Muscle of arm (tissue), 14 donors: ENCODE measurements at places on chromosomes 4 and X.
A peak's percentile ranks its signal among the peaks of the same experiment; 100 is the strongest.

- peak; percentile 69 for DNase-seq
Observed at GRCh38 chr4:26077756-26078155, 163.7 kb downstream of the SMIM20 start.

GRCh38 chr4:54006755-54007154 is 57.6 kb downstream of the CHIC2 start:
- no peak for DNase-seq

DNA sequence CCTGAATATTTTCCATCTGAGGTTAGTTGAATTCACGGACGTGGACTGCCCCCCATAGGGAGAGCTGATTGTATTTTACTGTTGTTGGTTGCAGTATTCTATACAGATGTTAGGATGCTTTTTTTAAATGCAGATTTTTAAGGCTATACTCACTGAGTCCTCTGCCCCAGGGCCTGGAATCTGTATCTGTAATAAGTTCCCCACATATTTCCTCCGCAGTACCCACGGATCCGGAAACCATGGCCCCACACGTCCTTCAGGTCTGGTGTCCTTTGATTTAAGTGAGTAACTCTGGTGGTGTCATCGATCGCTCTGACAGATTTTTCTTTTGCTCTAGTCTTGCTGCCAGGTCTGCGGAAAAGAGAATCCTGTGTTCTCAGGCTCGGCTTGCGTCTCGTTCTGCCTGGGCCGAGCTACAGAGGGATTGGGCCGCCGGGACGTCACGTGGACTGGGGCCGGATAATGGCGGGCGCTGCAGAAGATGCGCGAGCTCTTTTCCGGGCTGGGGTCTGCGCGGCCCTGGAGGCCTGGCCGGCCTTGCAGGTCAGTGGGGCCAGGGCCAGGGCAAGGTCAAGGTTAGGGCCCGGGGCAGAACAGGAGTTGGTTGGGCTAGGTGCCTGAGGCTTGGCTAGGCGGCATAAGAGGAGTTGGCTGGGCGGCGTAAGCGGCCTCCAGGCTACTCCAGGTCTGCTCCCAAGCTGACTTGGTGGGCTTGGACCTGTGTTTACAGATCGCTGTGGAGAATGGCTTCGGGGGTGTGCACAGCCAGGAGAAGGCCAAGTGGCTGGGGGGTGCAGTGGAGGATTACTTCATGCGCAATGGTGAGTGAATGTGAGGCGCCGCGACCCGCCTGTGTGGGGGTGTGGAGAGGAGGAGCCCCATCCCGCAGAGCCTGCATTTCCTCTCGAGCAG is at the start of gene TSR2:
Gene TSR2 (plus strand): TSS at position 445 of the 912 bp plus-strand sequence. CDS start 18 bp downstream, at position 463.
- DNase-seq = peak; percentile 87

GRCh38 chr4:7710576-7711306 is 228.9 kb downstream of the AFAP1 start:
- no peak for DNase-seq

DNA sequence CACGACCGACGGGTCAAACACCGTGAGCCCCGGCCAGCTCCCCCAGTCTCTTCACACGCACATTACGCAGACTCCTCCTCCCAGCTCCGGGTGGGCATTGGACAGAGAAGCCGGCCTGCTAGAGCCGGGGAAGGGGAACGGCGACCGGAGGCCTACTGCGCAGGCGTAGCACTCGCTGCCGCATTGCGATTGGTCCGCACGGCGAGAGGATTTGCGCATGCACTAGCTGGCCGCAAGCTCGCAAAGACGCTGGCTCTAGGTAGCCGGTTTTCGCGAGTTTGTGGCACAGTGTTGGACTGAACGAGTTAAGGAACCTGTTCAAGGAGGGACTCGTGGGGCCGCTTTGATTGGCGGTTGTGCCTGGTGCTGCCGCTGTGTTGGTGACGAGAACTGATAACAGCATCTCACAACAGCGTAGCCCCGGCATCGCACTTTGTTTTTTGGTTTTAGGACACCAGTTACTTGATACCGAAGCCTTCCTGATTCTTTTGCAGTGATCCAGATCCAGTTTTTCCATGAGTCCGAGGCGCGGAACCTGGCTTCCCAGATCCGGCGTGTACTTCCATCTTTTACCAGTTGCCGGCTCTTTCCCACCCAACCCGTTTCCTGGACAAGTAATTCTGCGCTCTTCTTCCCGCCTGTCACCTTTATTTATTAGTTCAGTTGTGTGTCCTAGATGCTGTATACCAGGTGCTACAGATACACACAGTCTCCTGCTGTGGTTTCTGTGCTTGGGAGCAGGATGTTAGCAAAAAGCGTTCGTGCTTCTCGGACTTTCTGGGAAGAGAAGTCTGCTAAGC is at the start of gene AIFM1:
Gene AIFM1 (minus strand): TSS at position 139 of the 800 bp plus-strand sequence. CDS start 185 bp downstream, outside the sequence.
- peak; percentile 93 for DNase-seq

DNA sequence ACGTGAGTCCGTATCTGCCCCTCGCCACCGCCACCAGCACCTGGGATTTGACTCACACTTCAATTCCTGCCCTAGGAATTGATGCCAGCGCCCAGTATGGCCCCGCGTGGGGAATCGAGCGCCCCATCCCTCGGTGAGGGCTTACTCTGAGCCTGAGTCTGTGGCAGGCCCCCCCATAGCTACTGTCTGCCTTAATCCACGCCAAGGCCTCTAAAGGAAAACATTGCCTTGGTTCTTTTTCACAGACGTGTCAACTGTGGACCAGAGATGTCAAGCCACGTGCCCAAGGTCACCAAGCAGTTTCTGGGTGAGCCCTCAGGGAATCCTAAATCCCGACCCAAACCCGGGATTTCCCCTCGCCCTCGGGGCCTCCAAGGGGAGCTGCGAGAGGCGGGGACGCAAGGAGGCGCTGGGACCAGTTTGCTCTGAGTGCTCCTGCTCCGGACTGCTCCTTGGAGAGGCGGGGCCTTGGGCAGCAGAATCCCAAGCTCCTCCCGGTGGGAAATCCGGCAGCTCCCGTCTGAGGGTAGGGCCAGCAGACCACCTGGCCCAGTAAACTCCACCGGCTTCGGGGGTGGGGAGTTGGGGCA is 12.9 kb downstream of the MSX1 start:
- DNase-seq = no peak

GRCh38 chr4:85149676-85150075 is 183.2 kb upstream of the WDFY3 start:
- DNase-seq = peak; percentile 80

GRCh38 chr4:153560908-153561307 is 94.7 kb downstream of the TMEM131L start:
- DNase-seq = no peak

DNA sequence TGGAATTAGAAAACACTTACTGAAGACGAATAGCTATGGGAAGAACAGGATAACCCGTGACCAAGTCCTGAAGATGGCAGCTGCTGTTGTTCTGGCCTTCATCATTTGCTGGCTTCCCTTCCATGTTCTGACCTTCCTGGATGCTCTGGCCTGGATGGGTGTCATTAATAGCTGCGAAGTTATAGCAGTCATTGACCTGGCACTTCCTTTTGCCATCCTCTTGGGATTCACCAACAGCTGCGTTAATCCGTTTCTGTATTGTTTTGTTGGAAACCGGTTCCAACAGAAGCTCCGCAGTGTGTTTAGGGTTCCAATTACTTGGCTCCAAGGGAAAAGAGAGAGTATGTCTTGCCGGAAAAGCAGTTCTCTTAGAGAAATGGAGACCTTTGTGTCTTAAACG is 2.4 kb downstream of the AGTR2 start:
- peak; percentile 56 for DNase-seq

DNA sequence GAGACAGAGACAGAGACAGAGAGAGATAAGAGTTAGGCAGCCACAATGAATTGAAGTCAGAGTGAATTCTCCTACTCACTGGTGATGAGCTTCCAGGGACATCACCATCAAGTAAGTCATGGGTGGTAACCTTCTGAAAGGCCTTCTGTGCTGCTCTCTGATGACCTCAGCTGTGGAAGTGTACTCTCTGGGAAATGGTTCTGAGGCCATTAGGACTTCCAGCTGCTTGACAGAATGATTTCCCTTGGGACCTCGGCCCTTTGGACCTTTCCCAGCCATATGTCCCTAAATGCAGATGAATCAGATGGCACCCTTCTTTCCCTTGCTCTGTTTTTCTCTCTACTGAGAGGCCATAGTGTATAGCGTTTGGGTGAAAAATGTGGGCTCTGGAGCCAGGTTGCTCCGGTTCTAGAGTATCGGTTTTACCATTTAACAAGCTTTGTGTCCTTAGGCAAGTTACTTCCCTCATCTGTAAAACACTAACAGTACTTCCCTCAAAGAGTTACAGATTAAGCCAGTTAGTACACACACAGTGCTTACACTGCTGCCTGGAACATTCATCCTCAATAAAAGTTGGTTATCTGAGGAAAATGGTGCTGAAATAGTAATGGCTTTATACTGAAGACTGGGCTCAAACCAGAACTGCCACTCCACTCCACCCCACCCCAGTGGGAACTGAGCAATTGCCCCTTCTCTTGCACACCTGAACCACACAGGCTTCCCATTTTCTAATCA is 7.6 kb downstream of the SEPTIN11 start:
- no peak for DNase-seq

- no peak for DNase-seq
Observed at GRCh38 chrX:139930916-139931645, 1.8 kb downstream of the ATP11C start.

DNA sequence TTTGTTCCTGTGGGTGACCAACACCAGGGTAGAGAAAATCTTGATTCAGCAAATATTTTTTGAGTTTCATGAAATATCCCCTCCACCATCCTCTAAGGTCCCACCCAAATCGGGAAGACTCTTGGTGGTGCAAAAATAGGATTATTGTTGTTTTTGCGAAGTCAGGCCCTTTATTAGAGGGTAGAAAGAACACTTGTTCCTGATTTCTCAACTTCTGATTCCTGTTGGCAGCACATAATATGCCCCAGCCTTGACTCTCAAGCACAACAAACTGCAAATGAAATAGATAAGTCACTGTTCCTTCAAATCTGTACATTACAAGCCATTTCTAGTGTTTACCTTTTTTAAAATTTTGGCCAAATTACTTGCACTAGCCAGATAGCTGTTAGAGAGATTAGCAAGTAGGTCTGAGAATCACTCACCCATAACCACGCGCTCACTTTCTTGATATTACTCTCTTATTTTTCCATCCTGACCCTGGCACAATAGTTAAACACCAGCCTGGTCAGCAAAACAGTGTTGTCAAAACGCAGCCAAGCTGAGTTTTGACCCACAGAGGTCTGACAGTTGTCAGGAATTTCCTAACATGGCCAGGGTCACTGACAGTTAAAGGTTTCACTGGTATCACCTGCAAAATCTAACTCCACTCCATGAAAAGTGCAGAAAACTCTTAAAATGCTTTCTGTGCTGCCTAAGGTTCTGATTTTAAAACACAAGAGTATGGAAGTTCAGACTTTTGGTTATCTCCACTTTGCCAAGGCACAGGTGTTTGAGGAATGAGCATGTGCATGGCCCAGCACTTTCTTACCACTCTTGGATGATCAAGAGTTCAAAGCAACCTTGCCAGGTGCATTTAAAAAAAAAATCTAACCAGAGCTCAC is 69.8 kb downstream of the RBM47 start:
- DNase-seq = no peak

- no peak for DNase-seq
Observed at GRCh38 chrX:41518127-41518840, 71.1 kb downstream of the NYX start.

DNA sequence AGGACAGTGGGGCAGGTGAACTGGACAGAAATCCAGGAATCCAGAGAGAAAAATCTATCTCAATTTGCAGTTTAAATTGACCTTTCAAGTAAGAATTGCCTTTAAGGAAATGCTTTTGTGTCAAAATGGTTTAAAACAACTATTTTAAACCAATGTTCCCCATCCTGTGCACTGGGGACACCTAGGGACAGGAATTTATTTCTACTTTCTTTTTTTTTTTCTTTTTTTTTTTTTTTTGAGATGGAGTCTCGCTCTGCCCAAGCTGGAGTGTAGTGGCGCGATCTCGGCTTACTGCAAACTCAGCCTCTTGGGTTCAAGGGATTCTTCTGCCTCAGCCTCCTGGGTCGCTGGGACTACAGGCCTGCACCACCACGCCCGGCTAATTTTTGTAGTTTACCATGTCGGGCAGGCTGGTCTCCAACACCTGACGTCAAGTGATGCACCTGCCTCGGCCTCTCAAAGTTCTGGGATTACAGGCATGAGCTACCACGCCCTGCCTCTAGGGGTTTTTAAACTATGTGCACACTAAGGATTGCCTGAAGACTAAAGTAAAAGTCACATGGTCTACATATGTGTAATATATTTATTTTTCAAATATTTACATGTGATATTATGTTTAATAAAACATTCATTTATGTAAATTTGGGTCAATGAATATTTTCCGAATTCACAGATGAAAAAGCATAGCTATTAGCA is 1213.4 kb downstream of the STIM2 start:
- DNase-seq = no peak

- DNase-seq = no peak
Observed at GRCh38 chr4:4260185-4260751, 12.2 kb upstream of the TMEM128 start.

GRCh38 chr4:153345012-153345981 is 809 bp downstream of the MND1 start:
- peak; percentile 48 for DNase-seq

DNA sequence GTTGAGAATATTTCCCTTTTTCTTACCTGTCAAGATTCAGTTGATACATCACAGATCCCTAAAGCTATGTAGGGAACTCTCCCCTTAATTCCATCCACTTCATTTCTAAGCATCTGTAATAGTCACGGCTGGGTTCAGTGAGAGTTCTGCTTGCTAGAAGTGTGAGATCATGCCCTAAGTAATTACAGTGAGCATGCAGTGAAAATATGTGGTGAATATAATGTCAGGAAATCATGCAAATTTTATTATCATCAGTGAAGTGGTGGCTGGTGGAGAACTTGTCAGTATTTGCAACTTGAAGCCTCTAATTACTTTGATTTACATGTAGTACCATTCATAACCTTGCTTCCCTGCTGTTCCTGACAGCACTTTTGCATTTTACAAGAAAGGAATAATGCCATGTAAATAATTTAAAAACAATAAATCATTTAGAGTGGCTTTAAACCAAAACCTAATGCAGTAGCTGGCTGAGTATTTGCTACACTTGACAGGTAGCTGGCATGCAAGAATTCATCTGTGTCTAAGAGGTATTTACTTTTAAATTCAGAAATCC is 28.3 kb upstream of the CFAP299 start:
- DNase-seq = no peak

- peak; percentile 33 for DNase-seq
Observed at GRCh38 chr4:164779811-164780216, 25.9 kb downstream of the SMIM31 start.

DNA sequence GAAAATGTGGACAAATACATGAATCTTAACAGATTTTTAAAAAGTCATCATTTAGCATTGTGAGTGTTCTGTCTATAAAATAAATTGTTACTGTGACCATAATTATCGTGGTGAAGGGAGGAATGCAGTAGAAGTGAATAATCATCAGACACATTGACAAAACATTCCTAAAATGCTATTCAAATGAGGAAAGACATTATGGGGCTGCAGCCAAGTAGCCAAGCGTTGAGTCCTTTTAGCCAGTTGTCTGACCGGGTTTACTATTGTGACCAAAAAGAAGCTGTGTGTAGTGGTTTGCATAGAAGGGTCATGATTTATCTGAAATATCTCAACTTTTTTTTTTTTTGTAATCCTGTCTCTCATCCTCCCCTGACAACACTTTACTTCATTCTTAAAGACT is 19.5 kb downstream of the WWC2 start:
- DNase-seq = no peak

GRCh38 chr4:142559986-142560385 is 286.1 kb downstream of the INPP4B start:
- DNase-seq = no peak

- DNase-seq = no peak
Observed at GRCh38 chr4:38711066-38711465, 47.1 kb downstream of the KLF3 start.
